Anterior cingulate cortex (tissue), 58 donors: ENCODE measurements at places on chromosomes 6 and 20.

- no peak for DNase-seq
Measured at GRCh38 chr6:68572975-68573374, 62.1 kb upstream of the ADGRB3 start.

DNA sequence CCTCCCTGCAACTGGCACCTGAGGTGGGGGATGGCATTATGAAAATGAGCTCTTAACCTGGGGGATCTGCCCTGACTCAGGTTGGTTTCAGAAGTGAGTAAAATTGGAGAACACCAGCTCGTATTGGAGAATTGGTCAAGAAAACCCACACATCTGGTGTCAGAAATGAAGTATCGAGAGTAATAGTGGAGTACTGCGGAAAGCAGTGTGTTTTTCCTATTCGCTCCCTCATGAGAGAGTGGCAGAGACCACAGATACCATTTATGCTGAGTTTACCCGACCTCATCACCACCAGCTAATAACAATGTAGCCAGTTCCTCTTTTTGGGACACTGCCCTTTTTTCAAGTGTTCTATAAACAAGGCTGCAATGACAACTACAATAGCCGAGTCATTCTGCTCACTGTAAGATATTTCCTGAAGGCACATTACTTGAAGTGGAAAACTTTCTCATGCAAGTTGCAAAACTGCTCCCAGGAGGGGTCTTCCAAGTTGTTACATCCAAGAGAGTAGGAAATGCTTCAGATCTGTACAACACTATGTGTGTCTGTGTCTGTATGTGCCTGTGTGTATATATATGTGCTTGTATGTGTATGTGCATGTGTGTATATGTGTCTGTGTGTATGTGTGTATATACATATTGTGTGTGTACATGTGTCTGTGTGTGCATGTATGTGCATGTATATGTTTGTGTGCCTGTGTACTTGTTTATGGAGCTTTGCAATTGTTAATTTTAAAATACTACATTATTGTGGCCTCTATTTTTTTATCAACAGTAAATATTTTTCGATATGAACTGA is 106.0 kb upstream of the CST7 start:
- no peak for DNase-seq

DNA sequence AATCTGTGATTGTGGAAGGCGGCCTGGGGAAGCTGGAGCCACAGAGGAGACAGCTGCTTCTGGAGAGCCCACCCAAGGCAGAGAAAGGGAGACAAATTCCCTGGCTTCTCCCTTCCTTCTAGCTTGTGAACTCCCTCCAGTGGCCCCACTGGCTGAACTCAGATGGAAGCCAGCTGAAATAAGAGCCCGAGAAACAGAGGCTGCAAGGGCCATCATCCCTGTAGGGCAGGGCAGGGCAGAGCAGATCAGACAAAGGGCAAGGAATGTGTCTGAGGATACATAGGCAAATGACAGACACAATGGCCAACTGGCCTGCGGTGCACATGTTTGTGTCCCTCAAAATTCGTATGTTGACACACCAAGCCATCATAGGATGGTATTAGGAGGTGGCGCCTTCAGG is 25.3 kb downstream of the MDFI start:
- DNase-seq: no peak

DNA sequence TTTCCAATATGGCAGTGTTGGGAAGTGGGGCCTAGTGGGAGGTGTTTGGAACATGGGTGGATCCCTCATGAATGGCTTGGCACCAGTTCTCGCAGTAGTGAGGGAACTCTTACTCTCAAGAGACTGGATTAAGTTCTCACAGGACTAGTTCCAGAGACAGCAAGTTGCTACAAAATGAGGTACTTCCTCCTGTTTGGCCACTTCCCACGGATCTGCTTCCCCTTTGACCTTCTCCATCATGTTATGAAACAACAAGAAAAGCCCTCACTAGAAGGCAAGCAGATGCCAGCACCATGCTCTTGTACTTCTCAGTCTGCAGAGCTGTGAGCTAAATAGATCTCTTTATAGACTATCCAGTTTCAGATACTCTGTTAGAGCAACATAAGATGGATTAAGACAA is 3.1 kb downstream of the RSPH3 start:
- no peak for DNase-seq

DNA sequence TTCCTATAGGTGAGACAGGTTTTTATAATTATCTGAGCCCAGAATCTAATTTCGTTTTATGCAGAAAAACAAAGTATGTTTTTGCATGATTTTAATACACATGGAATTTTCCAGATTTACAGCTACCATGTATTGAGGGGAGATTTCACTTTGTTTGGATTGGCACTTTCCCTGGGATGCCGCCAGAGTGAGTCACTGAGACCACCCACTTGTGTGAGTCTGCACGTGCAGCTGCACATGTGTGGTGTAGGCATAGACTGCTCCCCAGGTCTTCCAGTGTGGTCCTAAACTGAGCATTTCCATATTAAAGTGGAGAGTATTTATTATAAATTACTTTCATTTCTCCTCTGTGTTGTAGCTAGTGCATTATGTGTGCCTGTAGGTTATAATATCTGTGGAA is 186.8 kb downstream of the UBE3D start:
- DNase-seq: no peak

- DNase-seq: no peak
Measured at GRCh38 chr6:41170547-41171160, 7.7 kb upstream of the TREM2 start.
